ENCODE measurements at places on chromosomes 12 and 14.
A peak's percentile ranks its signal among the peaks of the same experiment; 100 is the strongest.

- DNase-seq, result no peak
These were observed 206.9 kb downstream of the PELI2 start for GRCh38 chr14:56324856-56325699.

DNA sequence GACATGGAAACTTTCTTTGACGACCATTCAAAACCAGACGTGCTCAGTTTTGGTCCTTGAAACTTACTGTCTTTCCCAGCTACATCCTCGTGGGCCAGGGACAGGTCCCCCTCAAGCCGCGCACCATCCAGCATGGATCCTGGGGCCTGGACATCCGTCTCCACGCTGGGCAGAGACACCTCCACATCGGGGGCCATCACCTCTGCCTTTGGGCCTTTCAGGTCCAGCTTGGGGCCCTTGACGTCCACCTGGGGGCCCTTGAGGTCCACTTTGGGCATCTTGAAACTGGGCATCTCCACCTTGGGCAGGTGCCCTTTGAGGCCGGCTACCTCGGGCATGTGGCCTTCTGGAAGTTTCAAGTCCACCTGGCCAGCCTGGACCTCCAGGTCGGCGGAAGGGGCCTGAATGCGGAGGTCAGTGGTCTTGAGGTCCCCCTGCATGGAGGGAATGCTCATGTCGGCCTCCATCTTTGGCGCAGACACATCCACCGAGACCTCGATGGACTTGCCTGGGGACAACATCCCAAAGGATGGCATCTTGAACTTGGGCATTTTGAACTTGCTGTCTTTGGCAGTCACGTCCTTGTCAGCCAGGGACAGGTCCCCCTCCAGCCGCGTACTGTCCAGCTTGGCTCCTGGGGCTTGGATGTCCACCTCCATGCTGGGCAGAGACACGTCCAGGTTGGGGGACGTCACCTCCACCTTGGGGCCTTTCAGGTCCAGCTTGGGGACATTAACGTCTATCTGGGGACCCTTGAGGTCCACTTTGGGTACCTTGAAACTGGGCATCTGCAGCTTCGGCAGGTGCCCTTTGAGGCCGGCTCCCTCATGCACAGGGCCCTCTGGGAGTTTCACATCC is 17.1 kb downstream of the PLD4 start:
- DNase-seq, result no peak

- no peak for DNase-seq
These were observed 258.7 kb downstream of the SYT10 start for GRCh38 chr12:33180918-33181317.

GRCh38 chr12:121578230-121579189 is 2.3 kb downstream of the KDM2B start:
- DNase-seq, result peak; percentile 34

GRCh38 chr12:83018088-83018487 is 331.4 kb downstream of the TMTC2 start:
- DNase-seq, result no peak

DNA sequence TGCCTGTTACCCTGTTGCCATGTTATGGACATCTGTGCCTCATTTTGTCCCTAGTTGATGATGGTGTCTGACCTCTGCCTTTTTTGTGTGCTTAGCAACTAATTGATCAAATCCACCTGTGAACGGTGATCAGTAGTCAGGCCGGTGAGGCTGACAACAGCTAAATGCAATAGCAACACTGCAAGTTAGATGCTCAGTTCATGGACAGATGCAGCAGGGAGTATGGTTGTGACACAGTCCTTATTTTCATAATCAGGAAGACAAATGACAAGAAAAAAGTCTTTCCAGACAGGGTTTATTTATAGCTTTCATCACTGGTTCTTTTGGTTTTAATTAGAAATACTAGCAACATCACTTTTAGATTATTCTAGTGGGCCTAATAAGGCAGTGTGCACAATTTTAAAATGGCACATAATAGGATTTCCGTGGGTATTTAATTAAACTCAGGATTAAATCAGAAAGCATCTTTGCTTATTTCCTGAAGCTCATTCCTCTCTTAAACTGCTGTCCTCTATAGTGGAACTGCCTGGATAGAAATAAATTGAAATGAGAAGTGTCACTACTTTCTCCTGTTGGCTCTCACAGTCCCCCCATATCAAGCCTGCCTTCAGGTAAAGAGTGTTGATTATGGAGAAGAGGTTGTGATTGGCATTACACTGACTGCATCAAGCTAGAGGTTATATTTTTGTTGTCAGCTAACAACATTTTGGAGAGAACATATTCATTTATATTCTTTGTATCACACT is 281.1 kb upstream of the NAV3 start:
- DNase-seq, result no peak

GRCh38 chr12:112665958-112666357 is 125.6 kb upstream of the RPH3A start:
- no peak for DNase-seq

- no peak for DNase-seq
These were observed 70.0 kb downstream of the SLC38A6 start for GRCh38 chr14:61051051-61051450.

DNA sequence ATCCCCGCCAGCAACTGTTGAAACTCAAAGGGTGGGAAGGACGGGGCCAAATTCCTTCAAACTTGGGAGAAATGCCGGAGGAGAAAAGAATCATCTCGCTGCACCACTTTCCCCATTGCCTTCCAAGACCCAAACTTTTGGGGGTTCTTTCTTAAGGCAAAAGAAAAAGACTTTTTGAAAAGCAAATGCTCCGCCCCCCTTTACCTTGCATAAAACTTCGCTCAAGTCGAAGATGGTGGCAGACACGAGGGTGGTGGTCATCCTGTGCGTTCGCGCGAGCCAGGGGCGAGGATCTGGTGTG is 239 bp downstream of the ZFP36L1 start:
- DNase-seq, result no peak

DNA sequence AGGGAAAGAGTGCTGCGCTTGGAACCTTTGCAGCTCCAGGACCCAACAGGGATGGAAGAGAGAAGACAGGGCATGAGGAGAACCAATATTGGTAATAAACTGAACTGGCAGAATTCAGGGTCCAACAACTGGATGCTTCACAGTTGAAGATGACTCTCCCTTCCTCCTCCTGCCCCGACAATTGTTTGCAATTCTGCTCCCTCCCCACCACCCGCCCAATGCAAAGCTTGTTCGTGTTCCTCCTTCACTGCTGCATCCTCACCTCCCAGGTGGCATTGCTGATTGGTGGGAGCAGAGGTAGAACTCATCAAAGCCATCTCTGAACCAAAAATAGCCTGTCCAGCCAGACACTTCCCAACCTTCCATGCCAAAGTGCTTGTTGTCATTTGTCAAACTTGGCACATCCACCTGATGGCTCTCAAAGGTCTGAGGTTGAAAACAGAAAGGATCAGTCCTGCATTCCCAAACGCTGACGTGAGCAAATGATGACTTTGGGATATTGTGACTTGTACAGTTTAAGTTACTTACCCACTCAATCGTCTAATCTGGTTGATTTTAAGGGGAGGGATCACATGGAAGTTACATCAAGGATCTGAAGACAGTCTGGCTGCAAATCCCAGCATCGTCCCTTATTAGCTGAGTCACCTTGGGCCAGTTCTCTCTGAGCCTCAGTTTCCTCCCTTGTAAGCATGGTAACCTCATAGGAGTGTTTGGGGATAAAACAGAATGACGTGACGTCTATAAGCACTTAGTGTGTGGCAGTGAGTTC is 242.6 kb upstream of the CRY1 start:
- no peak for DNase-seq

DNA sequence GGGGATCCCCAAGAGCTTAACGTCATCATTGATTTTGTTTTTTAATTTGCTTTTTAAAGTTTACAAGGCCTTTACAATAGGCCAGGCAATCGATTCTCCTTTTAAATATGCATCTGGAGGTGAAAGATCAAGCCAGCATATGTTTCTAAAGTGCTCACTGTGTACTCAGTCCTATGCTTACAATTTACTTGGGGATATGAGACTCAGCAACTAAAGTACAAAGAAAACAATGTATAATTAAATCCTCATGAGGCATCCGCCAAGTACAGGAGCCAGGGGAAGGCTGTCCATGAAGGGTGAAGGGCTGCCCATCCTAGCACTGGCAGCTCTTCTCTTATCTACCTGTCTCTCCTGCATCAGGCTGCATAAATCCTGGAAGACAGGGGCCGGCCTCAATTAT is 11.8 kb downstream of the CCDC92 start:
- DNase-seq, result no peak

DNA sequence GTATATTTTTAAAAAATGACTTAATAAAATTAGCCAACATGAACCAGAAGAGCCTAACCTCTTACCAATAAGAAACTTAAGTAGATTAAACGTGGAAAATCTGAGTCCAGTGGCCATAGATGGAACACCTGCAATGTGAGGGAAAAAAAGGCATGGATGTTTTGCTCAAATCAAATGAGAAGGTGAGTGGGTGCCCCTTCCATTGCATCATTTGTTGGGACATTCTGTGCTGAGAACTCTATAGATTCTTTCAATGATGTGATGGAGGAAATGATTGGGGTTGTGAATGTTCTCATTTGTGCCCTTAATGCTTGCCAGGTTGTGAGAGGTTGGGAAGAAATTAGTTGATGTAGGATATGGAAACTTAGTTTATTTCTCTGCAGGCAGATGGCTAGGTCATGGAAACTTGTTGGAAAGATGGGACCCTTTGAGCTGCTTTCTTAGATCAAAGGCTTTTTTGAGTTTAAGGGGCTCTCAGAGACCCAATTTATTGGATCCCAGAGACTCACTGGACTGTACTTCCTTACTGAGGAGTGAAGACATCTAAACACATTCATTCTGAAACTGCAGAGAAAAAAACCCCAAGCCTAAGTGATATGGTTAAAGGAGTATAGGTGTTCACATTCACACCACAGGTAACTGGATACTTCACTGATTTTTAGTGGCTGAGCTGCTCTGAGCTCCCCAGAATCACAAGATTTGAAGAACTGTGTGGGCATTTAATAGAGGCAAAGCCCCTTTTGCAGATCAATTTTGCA is 95.9 kb downstream of the DACT1 start:
- no peak for DNase-seq

DNA sequence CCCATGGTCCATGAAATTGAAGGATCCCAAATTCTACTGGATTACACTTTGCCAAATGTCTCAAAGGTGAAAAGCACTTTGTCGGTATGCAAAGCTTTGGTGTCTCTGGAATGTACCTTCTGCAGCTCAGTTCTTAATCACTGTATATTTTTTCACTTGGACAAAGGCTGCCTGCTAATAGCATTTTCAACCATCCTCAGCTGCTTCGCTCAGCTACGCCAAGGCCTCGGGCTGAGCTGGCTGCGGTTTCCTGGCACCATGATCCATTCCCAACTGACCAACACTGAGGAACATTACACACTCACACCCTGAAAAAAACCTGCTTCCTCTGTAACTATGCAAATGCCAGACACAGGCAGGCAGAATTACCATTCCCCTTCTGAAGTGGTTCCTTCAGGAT is 335.2 kb downstream of the DPF3 start:
- DNase-seq, result peak; percentile 28

DNA sequence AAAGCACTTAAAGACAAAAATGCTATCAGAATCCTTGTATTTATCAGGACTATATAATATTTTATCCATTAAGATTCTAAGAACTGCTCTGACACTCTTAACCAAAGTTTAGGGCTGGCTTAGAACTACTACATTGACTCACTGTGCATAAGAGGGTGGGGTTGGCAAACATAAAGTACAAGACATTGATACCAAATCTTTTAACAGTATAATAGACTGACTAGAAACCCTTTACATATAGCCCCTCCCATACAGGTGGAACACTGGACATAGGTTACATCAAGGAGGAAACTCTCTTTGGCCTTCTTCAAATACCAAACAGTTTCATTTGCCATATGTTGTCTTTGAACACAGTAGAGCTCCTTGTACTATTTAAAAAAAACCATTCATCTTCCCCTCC is 15.6 kb upstream of the REP15 start:
- no peak for DNase-seq

- no peak for DNase-seq
These were observed at the start of gene RHOJ for GRCh38 chr14:63204407-63205043. RHOJ (plus strand) TSS chr14:63204443; CDS start chr14:63204870, 427 bp downstream.

DNA sequence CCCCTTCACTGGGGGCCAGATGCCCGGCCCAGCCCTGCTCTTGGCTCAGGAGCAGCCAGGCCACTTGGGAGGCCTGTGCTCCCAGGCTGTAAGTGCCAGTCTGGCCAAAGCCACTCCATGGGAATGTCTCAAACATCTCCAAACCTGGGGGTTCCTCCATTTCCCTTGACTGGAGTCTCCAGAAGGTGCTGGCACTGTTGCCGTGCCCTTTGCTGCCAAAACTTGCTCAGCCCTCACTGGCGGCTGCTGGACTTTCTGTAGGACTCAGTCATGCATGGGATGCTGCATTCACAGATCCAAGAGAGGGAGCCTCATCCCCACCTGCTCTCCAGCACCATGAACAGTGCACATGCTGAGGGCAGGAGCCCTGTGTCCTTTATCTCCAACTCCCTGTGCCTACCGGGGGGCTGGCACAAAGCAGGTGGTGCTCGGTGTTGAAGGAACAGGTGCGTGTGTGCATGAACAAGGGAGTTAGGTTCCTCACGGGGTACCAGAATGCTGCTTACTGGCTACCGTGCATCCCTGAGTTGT is 9.6 kb upstream of the OTUB2 start:
- no peak for DNase-seq

GRCh38 chr14:53174918-53175317 is 21.8 kb upstream of the DDHD1 start:
- no peak for DNase-seq

DNA sequence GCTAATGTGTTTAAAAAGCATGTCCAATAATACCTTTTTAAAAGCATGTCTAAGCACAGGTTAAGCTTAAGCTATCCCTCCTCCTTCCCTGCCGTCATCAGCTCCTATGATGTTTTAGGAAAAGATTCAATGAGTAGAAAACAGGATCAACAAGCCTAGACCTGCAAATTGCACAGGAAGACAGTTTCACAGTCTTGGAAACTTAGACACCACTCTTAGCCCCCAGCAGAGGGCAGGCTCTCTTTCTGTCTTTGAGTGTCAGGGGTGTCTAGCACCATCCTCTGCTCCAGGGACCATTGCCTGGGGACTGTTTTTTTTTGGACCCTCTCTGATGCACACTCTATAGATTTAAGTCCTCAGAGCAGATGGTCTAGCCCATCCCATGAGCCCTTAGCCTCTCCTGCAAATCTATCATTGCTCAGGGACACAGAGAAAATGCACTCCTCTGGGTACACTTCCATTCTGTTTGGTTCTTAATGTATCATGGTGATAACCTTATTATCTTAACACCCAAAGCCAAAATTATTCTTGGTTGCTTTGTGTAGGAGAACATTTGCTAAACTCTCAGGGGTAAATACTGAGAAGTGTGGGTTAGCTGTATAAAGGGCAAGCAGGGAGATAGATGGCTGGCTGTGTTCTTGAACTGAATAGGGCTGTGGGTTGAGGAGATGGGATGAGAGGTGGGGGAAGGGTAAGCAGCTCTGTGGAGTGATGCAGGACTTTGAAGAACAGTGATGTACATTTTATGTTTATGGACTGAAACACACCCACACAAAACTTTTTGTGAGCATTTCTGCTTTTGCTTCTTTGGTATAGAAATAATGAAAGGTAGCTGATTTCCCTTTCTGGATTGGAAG is 259.9 kb upstream of the DDHD1 start:
- DNase-seq, result peak; percentile 26
